Panc1 (cell line): ENCODE measurements at places on chromosomes 6 and 20. TPM values are rescaled to one million over a fixed set of nuclear protein-coding genes. Genes with fewer than 3 reads are reported as not detected.

GRCh38 chr6:170402318-170403040 lies 95.9 kb downstream of the FAM120B start:
- no peaks in the 10 kb centered on the region for H3K36me3 ChIP-seq
- no peak overlapping the region for H3K27ac ChIP-seq
- H3K27me3 ChIP-seq = no peaks in the 10 kb centered on the region
- no peaks in the 10 kb centered on the region for H3K4me1 ChIP-seq
- no peak overlapping the region for H3K4me3 ChIP-seq

- no peak overlapping the region for H3K4me3 ChIP-seq
- no peaks in the 10 kb centered on the region for H3K36me3 ChIP-seq
- no peaks in the 10 kb centered on the region for H3K27me3 ChIP-seq
Measured at GRCh38 chr20:57462781-57463180, 62.2 kb downstream of the CTCFL start.

- H3K36me3 ChIP-seq = no peaks in the 10 kb centered on the region
- no peaks in the 10 kb centered on the region for H3K27me3 ChIP-seq
- DNase-seq = no peak
Measured at GRCh38 chr6:107118976-107119375, 3.7 kb upstream of the BEND3 start.

- H3K4me3 ChIP-seq = no peak overlapping the region
- peak; percentile 10 for DNase-seq
- peaks cover 25% of the 10 kb centered on the region; the same call in 1 of the 2 replicates for H3K27me3 ChIP-seq
- no peak overlapping the region for H3K27ac ChIP-seq
- no peaks in the 10 kb centered on the region for H3K4me1 ChIP-seq
Measured at GRCh38 chr6:111973118-111973761, 80.7 kb upstream of the CCN6 start.

DNA sequence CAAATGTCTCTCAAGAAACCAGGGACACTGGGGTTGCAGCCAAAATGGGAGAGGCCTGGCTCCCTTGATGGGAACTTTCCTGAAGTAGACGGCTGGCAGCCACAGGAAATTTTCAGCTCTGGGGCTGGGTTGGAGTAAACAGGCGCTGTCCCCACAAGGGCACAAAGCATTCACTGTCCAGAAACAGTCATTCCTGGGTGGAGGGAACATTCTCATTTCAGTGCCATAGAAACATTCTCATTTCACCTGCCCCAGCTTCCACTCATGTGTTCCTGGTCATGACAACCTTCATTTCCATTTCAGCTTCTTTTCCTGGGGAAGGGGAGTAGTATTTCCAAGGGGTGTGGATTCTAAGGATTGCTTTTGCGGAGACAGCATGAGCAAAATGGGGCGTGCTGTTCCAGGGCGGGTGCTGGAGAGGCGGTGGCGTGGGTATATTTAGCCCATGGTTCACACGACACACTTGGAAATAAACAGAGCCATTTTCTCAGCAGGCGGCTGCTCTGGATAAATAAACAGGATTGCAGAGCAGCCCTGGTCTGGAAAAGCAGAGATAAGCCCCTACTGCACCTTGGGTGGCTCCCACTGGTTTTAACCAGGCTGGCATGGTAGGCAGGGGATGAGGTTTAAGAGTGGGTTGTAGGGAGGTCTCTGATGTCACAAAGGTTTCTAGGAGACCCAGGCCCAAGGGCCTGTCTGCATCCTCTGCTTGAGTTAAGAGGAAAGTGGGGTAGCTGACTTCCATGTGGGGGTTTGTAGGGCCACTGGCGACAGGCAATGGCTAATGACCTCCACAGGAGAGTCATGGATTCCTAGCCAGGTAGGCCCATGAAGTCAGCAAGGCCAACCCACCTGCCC lies 32.9 kb downstream of the COX4I2 start:
- H3K4me1 ChIP-seq = peaks cover 41% of the 10 kb centered on the region
- no peaks in the 10 kb centered on the region for H3K36me3 ChIP-seq
- no peaks in the 10 kb centered on the region for H3K27me3 ChIP-seq
- H3K4me3 ChIP-seq = no peak overlapping the region

- no peak overlapping the region for H3K4me3 ChIP-seq
- no peaks in the 10 kb centered on the region; the same call in 1 of the 2 replicates for H3K36me3 ChIP-seq
- no peaks in the 10 kb centered on the region for H3K27me3 ChIP-seq
- peaks cover 7% of the 10 kb centered on the region for H3K4me1 ChIP-seq
Measured at GRCh38 chr6:143754204-143754603, 76.4 kb downstream of the PHACTR2 start.

DNA sequence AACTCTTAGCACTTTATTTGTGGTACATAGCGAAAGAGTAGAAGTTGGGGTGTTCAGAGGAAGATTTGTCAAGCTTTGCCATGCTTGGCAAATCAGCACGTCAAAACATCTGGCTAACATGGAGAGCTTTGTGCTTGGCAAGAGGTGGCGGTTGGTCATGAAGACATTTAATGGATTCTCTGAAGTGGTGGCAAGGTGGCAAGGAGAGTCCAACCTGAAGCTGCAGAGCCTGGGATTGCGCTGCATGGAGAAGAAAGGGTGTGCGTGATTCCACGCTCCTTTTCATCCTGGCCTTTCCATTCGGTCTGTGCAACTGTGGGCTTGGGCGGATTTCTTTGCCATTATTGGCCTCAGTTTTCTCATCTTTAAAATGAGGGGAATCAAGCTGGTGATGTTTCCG lies 3.1 kb downstream of the PYGB start:
- peaks cover 6% of the 10 kb centered on the region for H3K36me3 ChIP-seq
- peak overlapping the region; percentile 91 for H3K4me3 ChIP-seq
- H3K27me3 ChIP-seq = no peaks in the 10 kb centered on the region
- peak overlapping the region; percentile 93 for H3K27ac ChIP-seq

- H3K36me3 ChIP-seq = no peaks in the 10 kb centered on the region
- H3K27ac ChIP-seq = no peak overlapping the region
- H3K4me1 ChIP-seq = no peaks in the 10 kb centered on the region
- DNase-seq = no peak
- no peak overlapping the region for H3K4me3 ChIP-seq
Measured at GRCh38 chr20:59752704-59753460, 148.5 kb downstream of the PHACTR3 start.

DNA sequence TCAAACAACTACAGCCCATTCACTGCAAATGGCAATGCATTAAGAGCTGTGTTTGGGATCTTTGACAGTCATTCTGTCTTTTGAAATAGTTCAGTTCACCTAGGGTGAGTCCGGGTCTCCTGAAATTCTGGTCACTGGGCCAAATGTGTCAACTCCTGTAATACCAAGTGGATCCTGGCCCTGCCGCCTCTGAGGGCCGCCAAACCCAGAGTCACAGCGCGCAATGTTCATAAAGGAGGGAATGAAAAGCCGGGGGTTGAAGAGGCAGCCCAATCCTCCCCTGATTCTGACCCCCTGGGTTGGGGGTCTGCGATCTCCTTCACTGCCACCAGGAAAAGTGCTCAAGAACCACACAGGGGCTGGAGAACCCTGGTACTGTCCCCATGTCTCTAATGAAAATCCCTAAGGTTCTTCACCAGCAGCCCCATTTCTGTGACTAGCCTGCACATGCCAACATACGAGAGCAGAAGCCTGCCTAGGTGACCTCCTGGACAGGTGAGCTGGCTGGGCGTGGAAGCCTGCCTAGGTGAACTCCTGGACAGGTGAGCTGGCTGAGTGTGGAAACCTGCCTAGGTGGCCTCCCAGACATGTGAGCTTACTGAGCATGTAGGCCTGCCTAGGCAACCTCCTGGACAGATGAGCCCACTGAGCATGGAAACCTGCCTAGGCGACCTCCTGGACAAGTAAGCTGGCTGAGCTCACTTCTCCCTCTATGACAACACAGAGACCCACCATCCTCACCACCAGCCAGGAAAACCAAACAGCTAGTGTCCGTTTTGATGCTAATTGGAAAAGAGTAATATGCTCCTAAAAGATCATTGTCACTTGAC lies 16.1 kb upstream of the APMAP start:
- no peaks in the 10 kb centered on the region for H3K4me1 ChIP-seq
- H3K4me3 ChIP-seq = no peak overlapping the region
- DNase-seq = no peak
- no peak overlapping the region for H3K27ac ChIP-seq
- no peaks in the 10 kb centered on the region for H3K36me3 ChIP-seq
- H3K27me3 ChIP-seq = no peaks in the 10 kb centered on the region

DNA sequence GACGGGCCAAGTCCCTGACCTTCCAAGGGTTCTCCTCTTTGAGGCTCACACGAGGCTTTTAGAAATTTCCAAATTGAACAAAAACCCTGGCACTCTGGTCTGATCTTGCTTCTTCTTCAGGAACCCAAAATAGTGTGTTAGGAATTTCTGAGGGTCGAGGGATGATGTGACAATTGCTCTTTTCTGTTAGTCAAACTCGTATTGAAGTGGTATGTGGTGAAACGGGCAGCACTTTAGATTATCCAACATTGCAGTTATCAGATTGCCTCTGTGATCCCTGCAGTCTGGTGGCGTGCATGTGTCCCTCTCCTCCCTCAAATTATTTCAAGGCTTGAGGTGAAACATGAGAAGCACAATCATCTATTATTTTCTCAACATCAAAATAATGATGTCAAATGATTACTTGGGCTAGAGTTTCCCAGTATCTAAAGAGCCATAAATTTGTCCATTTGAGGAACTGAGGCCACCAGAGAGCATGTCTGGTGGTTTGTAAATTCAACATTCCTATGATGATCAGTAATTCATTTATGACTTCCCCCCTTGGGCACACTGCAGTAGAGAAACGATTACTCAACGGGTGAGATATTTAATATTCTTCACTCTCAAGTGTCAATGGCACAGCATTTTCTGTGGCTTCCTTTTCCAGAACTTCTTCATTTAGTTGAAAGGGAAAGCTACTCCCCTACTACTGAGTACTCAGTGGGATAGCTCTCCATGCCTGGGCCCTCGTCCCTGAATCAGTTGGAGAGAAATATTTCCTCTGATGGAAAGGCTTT lies 308.6 kb upstream of the MAP3K7 start:
- no peak for DNase-seq
- no peak overlapping the region for H3K4me3 ChIP-seq
- no peaks in the 10 kb centered on the region for H3K36me3 ChIP-seq
- H3K4me1 ChIP-seq = no peaks in the 10 kb centered on the region
- H3K27ac ChIP-seq = no peak overlapping the region

- no peaks in the 10 kb centered on the region for H3K36me3 ChIP-seq
- no peak overlapping the region for H3K4me3 ChIP-seq
- no peak overlapping the region for H3K27ac ChIP-seq
- no peaks in the 10 kb centered on the region for H3K4me1 ChIP-seq
- DNase-seq = no peak
Measured at GRCh38 chr20:43477193-43477592, 19.5 kb downstream of the SRSF6 start.

- H3K27me3 ChIP-seq = no peaks in the 10 kb centered on the region
- H3K4me3 ChIP-seq = no peak overlapping the region
- H3K36me3 ChIP-seq = no peaks in the 10 kb centered on the region
- no peaks in the 10 kb centered on the region; the same call in 1 of the 2 replicates for H3K4me1 ChIP-seq
- no peak overlapping the region for H3K27ac ChIP-seq
Measured at GRCh38 chr6:37588735-37589108, 89.0 kb upstream of the CCDC167 start.

- no peak overlapping the region for H3K27ac ChIP-seq
- DNase-seq = no peak
- H3K4me1 ChIP-seq = peaks cover 7% of the 10 kb centered on the region
- H3K4me3 ChIP-seq = no peak overlapping the region
Measured at GRCh38 chr20:41330343-41330720, 10.3 kb upstream of the LPIN3 start.

- no peak overlapping the region for H3K4me3 ChIP-seq
- no peaks in the 10 kb centered on the region for H3K27me3 ChIP-seq
- no peaks in the 10 kb centered on the region for H3K4me1 ChIP-seq
- peaks cover 54% of the 10 kb centered on the region for H3K36me3 ChIP-seq
Measured at GRCh38 chr6:56594699-56595098, 48.0 kb downstream of the DST start.

DNA sequence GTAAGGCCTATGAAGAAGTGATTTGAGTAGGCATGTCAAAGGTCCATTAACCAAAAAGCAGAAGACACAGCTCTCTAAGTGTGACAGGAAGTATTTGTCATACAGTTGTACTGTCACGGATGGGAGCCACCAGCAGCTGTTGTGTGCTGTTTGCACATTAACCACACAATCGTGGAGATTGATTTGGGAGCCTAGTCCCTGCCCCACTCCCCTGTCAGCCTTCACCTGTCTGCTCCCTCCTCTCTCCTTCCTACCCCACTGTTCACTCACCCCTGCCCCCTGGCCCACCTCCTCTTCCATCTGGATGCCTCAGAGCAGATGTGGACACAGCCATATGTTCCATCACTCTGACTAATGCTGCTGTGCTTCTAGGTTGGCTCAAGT lies 124.7 kb upstream of the SPACA1 start:
- H3K27ac ChIP-seq = no peak overlapping the region
- H3K27me3 ChIP-seq = peaks cover 2% of the 10 kb centered on the region
- H3K4me1 ChIP-seq = no peaks in the 10 kb centered on the region
- no peak for DNase-seq

GRCh38 chr20:6693178-6693807 lies 74.2 kb upstream of the BMP2 start:
- H3K4me3 ChIP-seq = no peak overlapping the region
- H3K36me3 ChIP-seq = no peaks in the 10 kb centered on the region
- no peaks in the 10 kb centered on the region for H3K4me1 ChIP-seq
- H3K27me3 ChIP-seq = no peaks in the 10 kb centered on the region
- H3K27ac ChIP-seq = no peak overlapping the region

DNA sequence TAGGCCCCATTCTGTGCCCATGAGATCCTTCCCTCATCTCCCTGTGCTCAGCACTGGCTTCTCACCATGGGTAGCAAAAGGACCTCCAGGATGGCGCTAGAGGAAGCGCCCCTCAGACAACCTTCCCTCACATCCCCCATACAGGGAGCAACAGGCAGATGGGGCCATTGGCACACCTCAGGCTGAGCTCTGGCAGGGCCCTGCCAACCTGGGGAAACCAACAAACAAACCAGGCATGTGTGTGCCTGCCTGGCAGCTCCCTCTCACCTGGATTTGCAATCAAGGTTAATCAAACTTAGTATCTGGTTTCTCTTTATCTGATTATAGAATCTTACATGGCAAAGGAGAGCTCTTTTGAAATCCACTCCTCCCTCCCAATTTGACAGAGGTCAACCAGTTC lies 134.9 kb downstream of the SLC23A2 start:
- H3K27me3 ChIP-seq = no peaks in the 10 kb centered on the region
- H3K27ac ChIP-seq = no peak overlapping the region
- no peaks in the 10 kb centered on the region for H3K36me3 ChIP-seq
- H3K4me1 ChIP-seq = peaks cover 5% of the 10 kb centered on the region
- DNase-seq = no peak
- no peak overlapping the region for H3K4me3 ChIP-seq

DNA sequence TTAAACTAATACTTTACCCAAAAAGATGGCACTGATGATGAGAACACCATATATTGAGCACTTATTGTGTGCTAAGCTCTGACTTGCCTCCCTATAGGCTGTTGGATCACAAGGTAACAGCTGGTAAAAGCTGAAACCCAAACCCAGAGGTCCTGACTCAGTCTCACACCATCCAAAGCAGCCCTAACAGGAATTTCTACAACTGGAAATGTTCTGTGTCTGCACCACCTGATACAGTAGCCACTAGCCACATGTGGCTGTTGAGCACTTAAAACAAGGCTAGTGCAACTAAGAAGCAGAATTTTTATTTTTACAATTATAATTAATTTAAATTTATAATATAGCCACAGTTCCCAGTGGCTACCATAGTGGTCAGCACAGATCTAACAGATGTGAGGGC lies 15.6 kb upstream of the MATN4 start:
- H3K27me3 ChIP-seq = no peaks in the 10 kb centered on the region
- no peak overlapping the region for H3K27ac ChIP-seq
- no peak overlapping the region for H3K4me3 ChIP-seq
- peaks cover 6% of the 10 kb centered on the region for H3K4me1 ChIP-seq

The GRIK2 gene
- total RNA-seq = 6.6 TPM

The KHDRBS2 gene
- total RNA-seq = not detected

The BLOC1S5 gene
- total RNA-seq = 11.8 TPM

The GABRR1 gene
- not detected for total RNA-seq

The BPIFB4 gene
- total RNA-seq = not detected

The C20orf141 gene
- not detected for total RNA-seq

The SLC17A3 gene
- total RNA-seq = not detected

The C6orf52 gene
- total RNA-seq = 6.5 TPM
